ENCODE measurements at places on chromosomes 4 and X.

DNA sequence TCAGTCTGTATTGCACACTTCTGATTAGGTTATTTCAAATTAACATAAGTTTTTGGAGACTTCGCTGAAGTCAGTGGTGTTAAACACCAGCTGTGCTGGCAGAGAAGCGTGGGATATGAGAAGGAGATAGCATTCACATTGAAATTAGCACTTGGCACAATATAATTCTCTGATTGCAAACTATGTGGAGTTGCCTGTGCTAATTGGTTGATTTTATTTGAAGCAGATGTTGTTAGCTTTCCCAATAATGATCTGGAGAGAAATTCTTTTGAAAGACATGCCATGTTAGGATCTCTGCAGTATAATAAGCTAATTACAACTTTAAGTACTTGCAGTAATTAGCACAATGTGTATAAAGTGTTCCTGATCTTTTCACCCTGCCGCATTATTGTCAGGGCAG, 367.4 kb upstream of the ARX start:
- DNase-seq: no peak

DNA sequence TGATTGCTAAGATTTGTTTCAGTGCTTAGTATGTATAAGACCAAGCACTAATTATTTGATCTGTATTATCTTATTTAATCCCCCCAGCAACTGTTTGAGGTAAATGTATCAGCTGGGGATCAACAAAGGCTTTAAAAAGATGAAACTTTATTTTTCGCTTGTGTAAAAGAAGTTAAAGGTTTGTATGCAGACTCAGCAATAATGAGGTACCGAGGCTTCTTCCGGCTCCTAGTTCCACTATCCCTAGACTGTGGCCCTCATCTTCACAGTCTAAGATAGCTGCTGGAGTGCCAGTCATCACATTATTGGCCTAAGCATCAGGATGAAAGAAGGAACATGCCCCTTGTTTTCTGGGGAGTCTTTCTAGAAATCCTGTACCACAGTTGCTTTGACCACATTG, 105.6 kb upstream of the SCML1 start:
- DNase-seq: no peak

DNA sequence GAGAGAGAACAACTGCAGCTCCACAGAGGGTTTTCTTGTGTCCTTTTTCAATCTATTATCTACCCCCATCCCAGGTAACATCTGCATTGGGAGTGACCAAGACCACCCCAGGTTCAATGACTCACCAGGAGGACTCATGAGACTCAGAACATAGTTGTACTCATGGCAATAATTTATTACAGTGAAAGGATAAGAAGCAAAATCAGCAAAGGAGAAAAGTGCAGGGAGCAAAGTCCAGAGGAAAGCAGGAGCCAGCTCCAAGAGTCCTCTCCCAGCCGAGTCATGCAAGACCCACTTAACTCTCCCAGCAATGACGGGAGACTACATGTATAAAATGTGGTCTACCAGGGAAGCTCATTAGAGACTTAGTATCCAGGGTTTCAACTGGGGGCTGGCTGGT, 129.5 kb upstream of the RBPJ start:
- DNase-seq: peak; percentile 33

DNA sequence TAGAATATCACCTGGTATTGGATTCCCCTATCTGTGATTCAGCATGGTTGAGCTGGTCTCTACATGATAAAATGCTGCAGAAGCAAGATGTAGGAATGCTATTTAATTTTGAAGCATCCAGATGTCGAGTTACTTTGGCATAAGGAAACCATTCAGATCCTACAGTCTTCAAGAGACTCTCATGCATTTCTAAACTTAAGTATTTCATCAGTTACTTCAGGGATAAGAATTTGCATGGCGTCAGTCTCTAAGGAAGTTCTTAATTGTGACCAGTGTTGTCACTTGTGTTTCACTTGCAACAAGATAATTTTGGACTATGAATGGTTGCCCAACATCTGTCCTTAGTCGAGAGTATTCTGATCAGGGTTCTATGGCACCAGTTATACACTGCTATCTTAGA, 192.4 kb downstream of the CCNG2 start:
- no peak for DNase-seq

- DNase-seq: no peak
Observed at GRCh38 chrX:39361736-39362135, 560.5 kb downstream of the MID1IP1 start.

GRCh38 chr4:52586069-52586468, 73.0 kb downstream of the USP46 start:
- no peak for DNase-seq

GRCh38 chrX:56066016-56066415, 166.1 kb upstream of the KLF8 start:
- no peak for DNase-seq

DNA sequence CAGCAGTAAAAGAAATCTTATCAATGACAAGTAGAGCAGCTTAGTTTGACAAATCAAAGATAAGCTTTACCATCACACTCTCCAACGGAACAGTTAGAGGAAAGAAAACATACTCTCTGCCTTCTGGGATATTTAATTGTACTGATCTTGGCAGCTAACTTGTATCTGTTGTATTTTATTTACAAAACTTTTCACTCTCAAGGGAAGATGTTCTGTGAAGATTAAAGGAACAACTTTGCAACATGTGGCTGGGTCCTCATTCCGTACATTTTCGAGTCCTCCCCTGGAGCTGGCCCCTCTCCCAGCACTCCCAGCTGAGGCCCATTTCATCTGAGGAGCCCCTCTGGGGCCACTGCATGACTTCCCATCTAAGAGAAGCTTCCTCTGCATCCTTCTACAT, 74.4 kb downstream of the RPS3A start:
- DNase-seq: no peak

- no peak for DNase-seq
Observed at GRCh38 chr4:147984065-147984777, 252.3 kb downstream of the ARHGAP10 start.

- peak; percentile 97 for DNase-seq
Observed at GRCh38 chr4:15920723-15921591, 17.6 kb downstream of the FGFBP1 start.

GRCh38 chr4:148044089-148044911, 312.4 kb downstream of the ARHGAP10 start:
- no peak for DNase-seq

DNA sequence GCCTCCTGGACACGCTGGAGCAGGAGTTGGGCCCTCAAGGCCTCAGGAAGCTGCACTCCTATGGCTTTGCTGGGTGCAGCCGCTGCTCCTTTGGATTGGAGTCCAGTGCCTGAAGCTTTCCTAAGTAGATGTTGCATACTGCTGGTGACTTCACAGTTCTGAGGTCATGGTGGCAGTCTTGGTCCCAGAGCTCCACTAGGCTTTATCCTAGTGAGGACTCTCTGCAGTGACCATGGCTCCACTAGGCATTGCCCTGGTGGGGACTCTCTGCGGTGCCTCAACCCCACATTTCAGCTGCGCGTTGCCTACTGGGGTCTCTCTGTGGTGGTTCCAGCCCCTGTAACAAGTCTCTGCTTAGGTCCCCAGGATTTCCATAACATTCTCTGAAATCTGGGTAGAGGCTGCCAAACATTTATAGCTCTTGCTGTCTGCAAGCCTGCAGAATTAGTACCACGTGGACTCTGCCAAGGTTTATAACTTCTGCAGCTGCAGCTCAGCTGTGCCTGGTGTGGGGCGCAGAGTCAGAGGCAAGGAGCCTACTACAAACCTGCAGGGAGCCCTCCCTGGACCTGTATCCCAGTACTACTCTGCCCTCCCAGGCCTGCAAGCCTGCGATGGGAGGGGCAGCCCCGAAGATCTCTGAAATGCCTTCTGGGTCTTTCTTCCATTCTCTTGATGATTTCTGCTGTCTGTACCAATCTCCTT, 46.0 kb upstream of the NFKB1 start:
- DNase-seq: no peak

DNA sequence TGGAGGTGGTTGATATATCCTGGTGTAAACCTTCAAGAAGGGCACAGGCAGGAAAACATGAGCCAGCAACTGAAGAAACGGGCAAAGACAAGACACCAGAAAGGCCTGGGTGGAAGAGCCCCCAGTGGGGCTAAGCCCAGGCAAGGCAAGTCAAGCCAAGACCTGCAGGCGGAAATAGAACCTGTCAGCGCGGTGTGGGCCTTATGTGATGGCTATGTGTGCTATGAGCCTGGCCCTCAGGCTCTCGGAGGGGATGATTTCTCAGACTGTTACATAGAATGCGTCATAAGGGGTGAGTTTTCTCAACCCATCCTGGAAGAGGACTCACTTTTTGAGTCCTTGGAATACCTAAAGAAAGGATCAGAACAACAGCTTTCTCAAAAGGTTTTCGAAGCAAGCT, 7.2 kb downstream of the ZFP42 start:
- DNase-seq: no peak

DNA sequence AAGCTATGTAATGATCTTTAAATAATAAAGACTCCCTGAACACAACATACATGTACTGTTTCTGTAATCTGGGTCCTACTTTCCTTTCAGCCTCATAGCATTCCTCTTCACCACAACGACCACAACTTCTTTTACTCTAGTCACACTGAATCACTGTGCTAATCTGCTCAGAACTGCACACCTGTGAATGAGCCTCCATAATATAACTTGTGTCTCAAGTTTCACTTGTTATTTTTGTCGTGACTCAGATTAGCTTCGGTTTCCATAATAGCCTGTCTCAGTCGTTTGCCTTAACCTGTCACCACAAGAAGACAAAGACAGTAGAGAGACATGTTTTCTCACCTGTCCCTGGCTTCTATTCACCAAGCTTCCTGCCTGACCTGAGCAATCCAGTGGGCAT, 61.8 kb downstream of the MAGED1 start:
- DNase-seq: no peak

GRCh38 chr4:105057370-105058105, 89.1 kb upstream of the TET2 start:
- no peak for DNase-seq

Data from RCC 7860 (cell line).